ENCODE measurements at places on chromosomes 5 and 9.

- no peak for DNase-seq
Measured at GRCh38 chr9:97064176-97064575, 25.2 kb upstream of the CTSV start.

GRCh38 chr9:76996700-76997099 lies 22.8 kb upstream of the FOXB2 start:
- peak; percentile 36 for DNase-seq

- DNase-seq: no peak
Measured at GRCh38 chr5:11300736-11301135, 539.7 kb upstream of the DAP start.

- peak; percentile 83 for DNase-seq
Measured at GRCh38 chr9:122464633-122465567, 12.8 kb downstream of the OR1J1 start.

- DNase-seq: no peak
Measured at GRCh38 chr9:131621551-131622358, 76.4 kb downstream of the PRRT1B start.

Data from kidney tubule cell (primary cell).